ENCODE measurements at places on chromosomes 3 and 15.

GRCh38 chr3:126528800-126529541 is 5.0 kb downstream of the CHST13 start:
- peak; percentile 16 for DNase-seq

- DNase-seq = no peak
These were observed 37.7 kb downstream of the PXK start for GRCh38 chr3:58370407-58370806.

DNA sequence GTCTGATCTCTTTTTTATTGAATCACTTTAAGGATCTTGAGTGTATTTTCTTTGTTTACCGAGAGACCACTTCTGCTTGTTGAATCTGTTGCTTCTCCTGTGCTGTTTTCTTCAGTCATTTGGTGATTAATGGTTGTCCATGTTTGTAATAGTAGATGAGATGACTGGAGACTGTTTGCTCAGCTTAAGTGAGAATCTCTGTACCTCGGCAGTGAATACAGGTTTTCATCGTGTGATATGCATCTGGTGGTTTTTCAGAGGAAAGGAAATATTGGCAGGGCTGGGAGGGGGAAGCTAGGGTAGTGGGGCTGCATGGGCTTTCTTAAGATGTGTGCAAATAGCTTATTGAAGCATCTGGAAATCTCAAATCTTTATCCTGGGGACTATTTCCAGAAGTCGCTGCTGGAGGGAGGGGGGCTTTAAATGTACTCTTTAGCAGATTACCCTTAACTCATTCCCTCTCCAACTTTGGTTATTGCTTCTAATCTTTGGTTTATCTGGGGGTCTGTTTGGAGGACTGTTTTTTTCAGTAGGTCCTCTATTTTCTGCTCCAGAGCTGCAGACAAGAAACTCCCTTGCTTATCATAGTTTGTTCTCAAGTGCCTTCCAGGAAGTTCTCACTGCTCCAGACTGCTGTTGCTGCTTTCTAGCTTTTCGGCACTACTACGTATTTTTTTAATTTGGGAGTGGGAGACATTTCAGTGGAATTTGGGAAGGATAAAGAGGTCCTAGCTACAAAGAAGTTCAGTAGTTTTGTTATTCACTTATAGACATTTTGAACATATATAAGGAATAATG is 19.4 kb downstream of the CMTM8 start:
- no peak for DNase-seq

- DNase-seq = no peak
These were observed 11.7 kb upstream of the CD47 start for GRCh38 chr3:108102420-108103039.

DNA sequence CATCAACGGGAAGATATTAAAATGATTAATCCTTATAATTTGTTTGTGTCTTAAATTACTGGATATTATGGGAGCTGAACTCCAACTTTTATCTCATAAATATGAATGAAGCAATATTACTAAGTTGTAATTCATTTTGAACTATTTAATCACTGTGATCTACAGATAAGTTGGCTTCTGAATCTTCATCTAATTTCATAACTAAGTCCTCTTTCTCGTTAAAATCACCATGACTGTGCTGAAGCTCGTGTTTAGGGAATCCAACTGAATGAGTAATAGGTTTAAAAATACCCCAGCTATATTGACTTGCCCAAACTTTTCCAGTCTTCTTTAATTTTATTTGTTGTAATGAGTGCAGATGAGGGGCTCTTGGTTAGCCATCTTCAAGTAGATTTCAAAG is 14.1 kb downstream of the MDFIC2 start:
- DNase-seq = no peak

DNA sequence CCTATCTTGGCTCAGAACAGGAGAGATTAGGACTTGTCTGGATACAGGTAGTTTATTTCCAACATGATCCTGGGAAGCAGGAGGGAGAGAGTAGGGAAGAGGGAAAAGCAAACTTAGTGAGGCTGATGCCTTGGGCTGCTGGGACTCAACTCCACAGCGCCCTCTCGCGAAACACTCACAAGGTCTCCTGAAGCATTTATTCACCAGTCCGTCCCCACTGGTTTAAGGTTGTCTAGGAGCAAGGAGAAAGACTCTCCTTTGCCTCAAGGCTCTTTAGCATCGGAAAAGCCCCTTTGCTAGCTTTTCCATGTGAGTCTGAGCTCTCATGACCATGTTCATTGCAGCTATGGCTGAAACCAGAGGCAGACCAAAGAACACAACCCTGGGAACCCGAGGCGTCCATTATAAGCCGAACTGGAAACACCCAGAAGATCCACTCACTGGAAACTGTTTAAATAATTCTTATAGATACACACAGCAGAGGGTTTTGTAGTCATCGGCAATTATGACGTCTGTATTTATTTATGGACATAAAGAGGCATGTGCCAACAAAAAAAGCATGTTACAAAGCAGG is 244.5 kb downstream of the CD47 start:
- DNase-seq = no peak

DNA sequence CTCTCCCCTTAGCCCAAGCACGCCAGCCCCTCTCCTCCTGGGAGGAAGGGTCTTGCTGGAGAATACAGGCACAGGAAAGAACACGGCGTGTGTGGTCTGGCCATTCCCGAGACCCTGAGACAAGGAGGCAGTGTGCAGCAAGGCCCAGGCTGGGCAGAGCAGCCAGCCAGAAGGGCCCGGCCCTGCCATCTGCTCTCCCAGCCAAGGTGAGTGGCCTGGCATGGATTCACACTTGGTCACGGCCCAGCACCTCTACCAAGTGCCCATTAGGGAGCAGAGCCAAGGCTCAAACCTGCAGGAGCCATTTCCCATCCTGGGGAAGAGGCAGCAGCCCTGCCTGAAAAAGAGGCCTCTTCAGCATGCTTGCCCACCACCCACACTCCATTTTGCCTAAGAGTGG is 28.6 kb downstream of the MEGF11 start:
- DNase-seq = no peak

- DNase-seq = no peak
These were observed 47.8 kb upstream of the ADGRG7 start for GRCh38 chr3:100561459-100562158.

- DNase-seq = no peak
These were observed 89.4 kb upstream of the TJP1 start for GRCh38 chr15:29911705-29912104.

DNA sequence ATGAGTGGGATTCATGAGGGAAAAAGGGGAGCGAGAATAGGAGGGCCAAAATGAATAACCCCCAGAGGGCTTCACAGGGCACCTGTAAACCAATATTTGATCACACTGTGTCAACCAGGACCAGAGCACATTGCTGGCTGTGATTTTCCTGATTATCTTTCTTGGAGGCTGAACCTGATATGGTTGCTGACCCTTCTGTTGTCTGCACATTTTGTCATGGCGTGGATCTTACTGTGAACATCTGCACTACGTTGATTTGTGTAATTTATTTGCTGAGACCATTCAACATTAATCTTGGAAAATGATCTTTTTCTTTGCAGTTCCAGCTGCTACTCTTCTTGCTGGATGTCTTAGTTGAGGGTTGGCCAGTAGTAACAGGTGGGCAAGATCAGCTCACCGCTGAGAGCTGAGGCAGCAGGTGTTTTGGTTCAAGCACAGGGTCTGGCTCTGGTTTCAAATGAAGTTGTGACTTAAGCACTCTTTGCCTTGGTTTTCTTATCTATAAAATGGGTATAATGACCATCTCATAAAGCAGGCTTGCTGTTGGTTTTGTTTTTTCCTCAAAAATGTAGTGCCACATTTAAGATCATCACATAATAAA is 61.2 kb downstream of the ARHGEF26 start:
- DNase-seq = no peak

GRCh38 chr3:3356846-3357245 is 177.4 kb upstream of the CRBN start:
- peak; percentile 43 for DNase-seq

- DNase-seq = no peak
These were observed 325.8 kb upstream of the IGF1R start for GRCh38 chr15:98322581-98322980.

- DNase-seq = no peak
These were observed 41.8 kb downstream of the ITGB5 start for GRCh38 chr3:124845406-124845805.

GRCh38 chr3:195258449-195259153 is 12.4 kb downstream of the XXYLT1 start:
- no peak for DNase-seq

- DNase-seq = no peak
These were observed 40.9 kb downstream of the NR1D2 start for GRCh38 chr3:23985747-23986544.

DNA sequence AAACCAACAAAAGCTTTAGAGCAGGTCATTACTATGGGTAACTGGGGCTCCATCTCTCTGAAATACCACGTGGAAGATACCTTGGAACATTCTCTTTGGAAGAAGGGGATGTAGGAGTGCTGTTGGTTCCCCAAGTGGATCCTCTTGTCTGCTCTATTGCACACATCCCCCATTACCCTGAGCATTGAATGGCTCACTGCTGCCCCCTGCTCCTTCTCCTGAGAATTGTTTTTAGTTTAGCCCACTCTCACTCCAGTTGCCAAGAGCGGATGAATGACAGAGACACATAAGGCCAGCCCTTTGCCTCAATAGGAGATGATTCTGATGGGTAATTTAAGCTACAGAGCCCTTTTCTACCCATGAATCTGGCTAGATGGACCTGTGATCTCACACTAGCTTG is 135.6 kb upstream of the SUCLG2 start:
- DNase-seq = peak; percentile 47

DNA sequence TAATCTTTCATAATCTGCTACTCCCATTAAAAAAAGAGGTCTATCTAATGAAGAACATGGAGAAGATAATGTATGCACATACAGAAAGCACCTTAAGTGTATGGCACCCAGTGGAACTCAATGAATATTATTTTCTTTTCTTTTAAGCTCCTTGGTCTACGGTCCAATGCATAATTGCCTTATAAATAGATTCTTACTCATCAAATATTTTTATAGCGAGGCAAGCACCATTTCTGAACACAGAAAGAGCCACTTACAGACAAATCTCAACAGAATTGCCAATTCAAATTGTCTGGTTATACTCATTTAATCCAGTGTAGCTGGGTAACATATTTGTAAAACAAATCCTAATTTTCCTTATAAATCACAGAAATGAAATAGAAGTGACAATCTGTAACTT is 6.3 kb downstream of the PDZRN3 start:
- DNase-seq = no peak

DNA sequence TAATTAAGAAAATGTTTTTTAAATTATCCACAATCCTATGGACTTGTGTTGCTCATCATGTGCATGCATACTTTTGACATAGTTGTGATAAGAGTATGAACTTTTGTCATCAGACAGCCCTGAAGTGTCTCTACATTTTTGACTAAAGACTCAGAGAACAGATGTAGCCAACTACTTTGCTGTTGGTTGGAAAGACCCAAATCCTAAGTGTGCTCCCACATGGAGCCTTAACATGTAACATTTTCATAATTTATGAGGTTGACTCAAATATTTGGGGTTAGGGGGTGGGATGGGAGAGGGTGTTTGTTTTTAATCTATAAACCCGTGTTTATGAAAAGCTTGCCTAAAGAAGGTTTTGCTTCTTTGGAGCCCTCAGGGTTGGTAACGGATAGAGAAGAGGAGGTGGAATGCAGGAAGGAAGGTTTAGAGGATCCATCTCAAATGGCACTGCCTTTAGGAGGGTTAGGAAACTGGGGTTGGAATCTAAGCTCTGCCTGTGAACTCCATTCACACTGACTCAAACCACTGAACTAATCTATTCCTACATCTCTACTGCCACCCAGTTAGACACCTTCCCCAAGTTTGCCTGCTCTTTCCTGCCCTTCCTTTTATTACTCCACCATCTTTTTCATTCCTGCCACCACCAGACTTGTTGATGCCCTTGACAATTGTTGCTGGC is 3.7 kb downstream of the BOC start:
- DNase-seq = no peak

GRCh38 chr15:68644083-68644904 is 65.5 kb downstream of the CORO2B start:
- peak; percentile 15 for DNase-seq

All from left hindlimb (tissue), 1 donor.